ENCODE measurements at places on chromosomes 5 and 9.

DNA sequence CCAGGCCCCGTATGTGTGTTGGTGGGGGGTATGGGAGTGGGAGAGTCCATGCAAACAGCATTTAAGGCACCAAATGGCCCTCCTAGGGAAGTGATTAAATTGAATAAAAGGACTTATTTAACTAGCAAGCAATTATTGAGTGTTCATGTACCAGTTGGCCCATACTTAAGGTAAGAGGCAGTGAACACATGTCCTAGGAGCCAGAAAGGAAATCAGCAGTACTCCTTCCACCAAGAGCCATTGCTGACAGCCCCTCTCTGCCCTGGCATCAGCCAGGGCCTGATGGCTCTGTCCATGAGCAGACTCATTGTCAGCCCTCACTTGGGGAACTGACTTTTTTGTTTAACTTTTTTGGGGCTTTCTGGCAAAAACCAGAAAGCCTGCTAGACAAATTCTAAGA is 10.4 kb upstream of the SHROOM1 start:
- peak; percentile 14 for DNase-seq

- DNase-seq: peak; percentile 47
Measured at GRCh38 chr9:71355884-71356283, 234.5 kb upstream of the TRPM3 start.

- DNase-seq: no peak
Measured at GRCh38 chr5:54835647-54836046, 149.7 kb downstream of the ESM1 start.

- no peak for DNase-seq
Measured at GRCh38 chr5:151475388-151475787, 28.0 kb downstream of the SLC36A1 start.

- DNase-seq: no peak
Measured at GRCh38 chr5:108545301-108545700, 163.4 kb upstream of the FBXL17 start.

DNA sequence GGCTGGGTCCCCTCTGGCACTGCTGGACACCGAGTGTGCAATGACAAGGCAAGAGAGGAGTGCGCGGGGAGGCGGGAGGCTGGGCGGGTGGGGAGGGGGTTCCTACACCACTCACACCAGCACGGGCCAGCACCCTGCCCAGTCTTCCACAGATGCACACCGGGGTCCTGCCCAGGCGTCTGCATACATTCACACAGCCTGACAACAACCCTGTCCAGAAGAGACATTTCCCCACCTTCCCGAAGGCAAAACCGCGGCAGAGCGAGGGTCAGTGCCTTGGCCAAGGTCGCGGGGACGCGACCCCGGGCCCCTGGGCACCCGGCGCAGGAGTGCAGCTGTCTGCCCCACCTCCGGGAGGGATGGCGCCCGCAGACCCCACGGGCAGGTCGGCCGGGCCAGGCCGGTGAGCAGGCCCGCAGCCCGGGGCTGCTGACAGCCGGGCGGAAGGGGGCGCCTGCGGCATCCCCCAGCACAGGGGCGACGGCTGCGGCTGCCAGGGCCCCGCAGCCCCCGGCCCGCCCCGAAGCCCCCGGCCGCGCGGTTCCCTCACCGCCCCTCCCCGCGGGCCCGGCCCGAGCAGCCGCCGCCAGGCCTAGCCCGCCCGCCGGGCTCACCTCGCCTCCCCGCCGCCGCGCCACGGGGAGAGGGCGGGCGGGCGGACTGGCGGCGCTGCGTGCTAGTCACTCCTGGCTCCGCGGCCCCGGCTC is 496 bp downstream of the MAPK9 start:
- DNase-seq: no peak

DNA sequence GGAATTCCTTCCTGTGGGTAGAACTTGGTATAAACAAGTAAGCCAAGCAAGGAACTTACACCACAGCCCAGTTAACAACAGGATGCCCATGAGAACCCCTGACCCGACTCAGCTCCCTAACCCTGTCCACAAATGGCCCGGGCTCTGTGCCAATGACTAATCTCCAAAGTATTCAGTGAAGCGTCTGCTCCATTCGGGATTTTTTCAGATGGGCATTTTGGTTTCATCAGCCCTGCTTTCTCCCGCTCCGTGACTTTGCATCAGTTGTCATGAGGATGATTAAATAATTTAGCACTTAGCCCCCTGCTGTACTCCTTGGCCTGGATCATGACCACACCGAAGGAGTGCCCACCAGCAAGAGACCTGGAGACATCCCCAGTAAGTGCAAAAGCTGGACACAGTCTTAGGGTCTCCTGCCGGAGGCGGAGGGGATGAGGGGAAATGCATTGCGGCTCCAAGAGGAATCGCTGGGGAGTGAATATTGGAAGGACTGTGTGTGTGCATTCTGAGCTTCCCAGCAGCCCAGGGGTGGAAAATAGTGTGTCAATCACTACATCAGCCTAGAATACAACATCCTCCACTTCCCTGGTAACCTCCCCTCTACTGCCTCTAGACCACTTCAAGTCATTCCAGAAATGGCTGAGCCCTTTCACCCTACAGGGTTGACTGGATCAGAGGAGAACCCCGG is 41.4 kb upstream of the DNAH5 start:
- no peak for DNase-seq

Data from NCI-H2081 (cell line).